ENCODE measurements at places on chromosomes 11 and 22. TPM values are rescaled to one million over a fixed set of nuclear protein-coding genes. Genes with fewer than 3 reads are reported as not detected.

Gene THYN1
- total RNA-seq, result 17.8 TPM

Gene CD6
- not detected for total RNA-seq

Gene NCAM1
- not detected for total RNA-seq

Gene PRG3
- total RNA-seq, result not detected

Gene MMP3
- total RNA-seq, result 0.28 TPM

Gene DRD2
- total RNA-seq, result not detected

Gene OR52N4
- not detected for total RNA-seq

Gene MMP12
- not detected for total RNA-seq

Gene ZNF215
- total RNA-seq, result 0.95 TPM

Gene MEI1
- not detected for total RNA-seq

Gene PACSIN3
- 29.5 TPM for total RNA-seq

Gene LRRC56
- total RNA-seq, result 0.54 TPM

Gene ATL3
- total RNA-seq, result 34.0 TPM

Gene BRSK2
- total RNA-seq, result 6.2 TPM

Gene PRR5
- 14.6 TPM for total RNA-seq

Gene ANKK1
- total RNA-seq, result not detected

Gene DEPDC7
- total RNA-seq, result 7.7 TPM

Gene MMP13
- not detected for total RNA-seq

Gene C11orf42
- not detected for total RNA-seq
